ENCODE measurements at places on chromosomes 11 and 22. TPM values are rescaled to one million over a fixed set of nuclear protein-coding genes. Genes with fewer than 3 reads are reported as not detected.

DNA sequence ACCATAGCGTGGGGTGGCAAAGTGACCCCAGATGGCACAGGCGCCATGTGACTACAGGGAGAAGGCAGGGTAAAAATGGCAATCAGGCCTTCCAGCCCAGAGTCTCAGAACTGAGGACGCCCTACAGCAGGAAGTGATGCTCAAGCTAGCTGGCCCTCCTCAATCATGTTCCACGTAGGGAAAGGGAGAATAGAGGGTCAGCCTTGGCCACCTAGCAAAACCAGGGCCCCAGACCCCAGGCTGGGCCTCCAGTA lies 978 bp upstream of the ANKRD13D start:
- DNase-seq: no peak

DNA sequence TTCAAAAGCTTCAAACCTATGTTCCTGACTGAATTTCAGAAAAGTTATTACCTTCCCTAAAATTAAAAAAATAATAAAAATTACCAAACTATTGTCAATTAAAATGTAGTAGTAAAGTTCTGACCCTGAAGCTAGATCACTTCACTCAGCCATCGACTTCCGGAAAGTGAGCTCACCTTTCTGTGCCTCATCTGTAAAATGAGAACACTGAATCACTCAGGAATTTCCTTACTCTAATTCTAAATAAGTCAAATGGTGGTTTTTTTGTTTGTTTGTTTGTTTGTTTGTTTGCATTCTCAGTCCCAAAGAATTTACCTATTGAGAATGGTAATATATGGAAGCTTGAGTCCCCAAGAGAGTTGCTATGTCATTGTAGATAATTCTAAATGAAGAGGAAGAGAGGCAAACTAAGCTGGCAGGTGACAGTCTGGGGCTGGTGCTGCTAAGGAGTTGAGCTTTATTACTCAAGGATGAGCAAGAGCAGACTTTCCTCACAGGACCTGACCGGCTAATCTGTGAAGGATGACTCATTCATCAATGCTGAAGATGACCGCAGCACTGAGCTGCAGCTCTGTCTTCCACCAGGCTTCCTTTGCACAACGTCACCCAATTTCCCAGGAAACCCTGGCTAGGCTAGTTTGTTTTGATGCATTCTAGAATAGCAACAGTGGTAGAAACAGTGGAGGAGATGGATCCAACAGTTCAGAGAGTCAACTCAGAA lies 248.8 kb downstream of the RAB38 start:
- DNase-seq: no peak

DNA sequence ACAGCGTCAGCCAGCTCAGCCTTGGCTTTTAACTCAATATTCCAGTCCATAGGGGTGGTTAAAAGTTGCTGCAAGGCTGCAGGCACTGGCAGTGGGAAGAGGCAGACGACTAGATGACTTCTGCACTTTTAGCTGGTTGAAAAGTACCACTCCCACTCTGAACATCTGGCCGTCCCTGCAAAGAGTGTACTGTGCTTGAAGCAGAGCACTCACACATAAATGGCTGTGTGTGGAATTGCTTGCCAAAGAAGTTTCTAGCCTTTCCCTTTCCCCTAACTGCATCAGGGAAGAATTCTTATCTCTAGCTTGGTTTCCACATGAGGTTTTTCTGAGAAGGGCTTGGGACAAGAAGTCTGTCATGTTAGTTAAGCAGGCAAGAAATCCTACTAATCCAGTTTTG lies 5.1 kb upstream of the PHLDB1 start:
- DNase-seq: peak; percentile 70

GRCh38 chr22:22196018-22196533 lies 48.5 kb upstream of the VPREB1 start:
- no peak for DNase-seq

DNA sequence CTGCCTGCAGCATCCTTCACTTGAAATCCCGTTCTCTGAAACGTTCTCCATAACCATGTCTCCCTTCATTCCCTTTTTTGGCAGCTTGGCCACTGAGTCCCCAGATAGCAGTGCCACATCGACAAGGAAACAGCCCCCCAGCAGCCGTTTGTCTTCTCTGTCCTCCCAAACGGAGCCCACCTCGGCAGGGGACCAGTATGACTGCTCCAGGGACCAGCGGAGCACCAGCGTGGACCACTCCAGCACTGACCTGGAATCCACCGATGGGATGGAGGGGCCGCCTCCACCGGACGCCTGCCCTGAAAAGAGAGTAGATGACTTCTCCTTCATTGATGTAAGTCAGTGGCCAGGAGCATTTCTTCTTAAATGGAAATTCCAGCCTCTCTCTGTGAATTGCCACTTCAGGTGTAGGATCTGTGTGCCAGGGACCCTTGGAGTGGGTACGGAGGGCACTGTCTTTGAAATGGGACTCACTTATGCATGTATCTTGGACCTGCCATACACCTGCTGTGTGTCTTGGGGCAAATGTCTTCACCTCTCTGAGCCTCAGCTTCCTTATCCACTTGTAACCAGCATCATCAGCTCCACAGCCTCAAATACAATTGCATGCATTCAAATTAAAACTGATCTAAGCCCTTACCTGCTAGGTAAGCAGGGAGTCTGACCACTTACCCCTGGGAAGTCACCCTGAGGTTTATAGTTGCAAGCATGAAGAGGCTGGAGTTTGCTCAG lies 25.3 kb upstream of the CRYBB3 start:
- no peak for DNase-seq

DNA sequence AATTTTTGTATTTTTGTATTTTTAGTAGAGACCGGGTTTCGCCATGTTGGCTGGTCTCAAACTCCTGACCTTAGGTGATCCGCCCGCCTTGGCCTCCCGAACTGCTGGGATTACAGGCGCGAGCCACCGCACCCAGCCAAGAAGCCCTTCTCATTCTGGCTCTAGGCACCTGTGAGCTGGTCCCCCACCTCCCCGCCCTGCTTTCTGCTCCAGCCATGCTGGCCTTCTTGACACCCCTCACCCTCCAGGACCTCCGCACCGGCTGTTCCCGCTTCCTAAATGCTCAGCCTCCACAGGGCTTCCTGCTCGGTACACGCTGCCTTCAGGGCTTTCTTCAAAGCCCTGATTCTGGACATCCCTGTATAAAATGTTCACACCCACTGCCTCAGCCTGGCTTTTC lies 5.5 kb upstream of the FXYD2 start:
- no peak for DNase-seq

- no peak for DNase-seq
Measured at GRCh38 chr22:28656181-28656580, 23.5 kb downstream of the TTC28 start.

DNA sequence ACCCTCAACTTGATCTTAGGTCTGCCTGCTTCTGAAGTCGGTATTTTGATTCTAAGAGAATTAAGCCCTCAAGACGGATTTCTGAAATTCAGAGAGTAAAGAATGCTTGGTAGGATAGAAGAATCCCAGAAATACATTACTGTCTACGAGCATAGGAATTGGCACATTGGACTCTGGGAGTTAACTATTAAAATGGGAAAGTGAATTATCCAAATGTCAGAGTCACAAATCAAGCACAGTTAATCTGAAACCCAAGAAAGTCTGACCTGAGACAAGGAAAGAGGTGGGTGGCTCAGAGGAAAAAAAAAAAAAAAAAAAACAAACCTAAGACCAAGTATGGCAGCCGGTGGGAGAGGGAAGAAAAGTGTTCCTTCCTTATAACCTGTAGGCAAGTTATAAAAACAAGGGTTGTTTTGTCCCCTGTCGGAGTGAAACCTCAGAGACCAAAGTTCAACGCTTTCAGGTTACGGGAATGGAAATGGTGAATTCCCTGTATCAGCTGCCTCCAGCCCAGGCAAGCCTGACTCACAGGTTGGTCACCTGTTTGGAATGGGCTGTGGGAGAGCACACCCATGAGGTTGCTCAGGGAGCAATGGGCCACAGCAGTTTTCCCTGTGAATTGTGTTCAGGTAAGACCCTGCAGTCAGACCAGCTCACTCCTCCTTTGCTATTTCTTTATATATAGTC lies 139.0 kb downstream of the ETS1 start:
- DNase-seq: no peak

- peak; percentile 71 for DNase-seq
Measured at GRCh38 chr11:45180848-45181192, 34.4 kb downstream of the PRDM11 start.

- no peak for DNase-seq
Measured at GRCh38 chr11:63901660-63902059, 15.3 kb downstream of the RCOR2 start.

- no peak for DNase-seq
Measured at GRCh38 chr22:46303347-46303965, 6.8 kb downstream of the GTSE1 start.

GRCh38 chr22:40463017-40463631 lies 92.7 kb downstream of the SGSM3 start:
- DNase-seq: no peak

ANO9 gene
- 0.49 TPM for total RNA-seq

MGAT3 gene
- total RNA-seq: 2.2 TPM

HORMAD2 gene
- not detected for total RNA-seq

PGA5 gene
- not detected for total RNA-seq
